T follicular helper cell (primary cell): ENCODE measurements at places on chromosomes 1 and 21.

DNA sequence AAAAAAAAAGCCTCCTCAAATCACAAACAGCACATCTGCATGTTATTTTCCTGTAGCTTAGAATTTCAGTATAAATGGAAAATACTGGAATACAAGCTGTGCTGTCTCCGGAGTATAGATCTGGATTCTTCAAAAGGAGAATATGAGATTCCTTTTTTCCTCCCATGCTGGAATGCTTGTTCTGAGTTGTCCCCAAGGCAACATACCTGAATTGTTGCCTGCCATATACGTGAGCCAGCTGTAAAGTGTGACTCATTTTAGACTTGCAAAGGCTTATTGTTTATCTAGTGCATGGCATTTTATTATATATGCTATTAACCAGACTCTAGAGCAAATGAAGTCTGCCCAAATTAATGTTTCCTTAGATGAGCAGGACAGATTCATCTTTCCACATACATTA, 95.0 kb upstream of the C1orf105 start:
- DNase-seq: no peak

GRCh38 chr21:46391773-46392172, 66.9 kb upstream of the DIP2A start:
- DNase-seq: no peak

GRCh38 chr1:15937706-15938168, 38.2 kb downstream of the ZBTB17 start:
- no peak for DNase-seq

DNA sequence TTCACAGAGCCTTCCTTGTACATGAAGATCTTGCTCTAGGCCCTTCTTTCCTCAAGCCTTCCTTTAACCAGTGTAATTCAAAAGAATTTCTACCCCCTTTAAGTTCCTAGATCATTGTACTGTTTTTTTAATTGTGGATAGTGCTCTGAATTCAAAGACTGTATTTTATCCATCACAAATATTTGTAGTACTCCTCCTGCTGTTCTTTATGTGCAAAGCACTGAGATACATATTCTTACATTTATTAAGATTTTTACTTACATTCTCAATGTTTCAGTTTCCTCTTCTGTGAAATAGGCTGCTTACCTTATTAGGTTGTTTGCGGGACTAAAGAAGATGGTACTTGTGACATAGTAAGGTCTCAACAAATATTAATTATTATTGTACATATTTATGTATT, 168.8 kb upstream of the PDE4B start:
- DNase-seq: no peak

GRCh38 chr1:226939438-226940028, 561 bp upstream of the COQ8A start:
- DNase-seq: peak; percentile 48

GRCh38 chr1:164780863-164781262, 221.9 kb downstream of the PBX1 start:
- no peak for DNase-seq

DNA sequence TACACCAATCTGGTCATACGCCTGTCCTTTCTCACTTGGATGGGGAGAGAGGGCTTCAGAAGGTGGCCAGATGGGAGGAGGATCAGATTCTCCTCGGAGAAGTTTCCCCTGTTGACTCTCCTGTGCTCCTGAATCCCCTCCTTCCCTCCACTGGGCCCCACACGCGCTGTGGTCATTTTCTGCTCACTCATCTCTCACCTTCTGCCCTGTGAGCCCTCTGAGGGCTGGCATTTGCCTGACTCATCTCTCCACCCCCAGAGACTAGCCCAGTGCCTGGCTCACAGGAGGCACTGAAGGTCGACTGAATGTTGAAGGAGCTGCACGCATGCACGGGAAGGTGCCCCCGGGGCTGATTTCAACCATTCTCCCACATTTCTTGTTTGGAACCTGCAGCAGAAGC, 14.2 kb downstream of the ABCA4 start:
- no peak for DNase-seq

DNA sequence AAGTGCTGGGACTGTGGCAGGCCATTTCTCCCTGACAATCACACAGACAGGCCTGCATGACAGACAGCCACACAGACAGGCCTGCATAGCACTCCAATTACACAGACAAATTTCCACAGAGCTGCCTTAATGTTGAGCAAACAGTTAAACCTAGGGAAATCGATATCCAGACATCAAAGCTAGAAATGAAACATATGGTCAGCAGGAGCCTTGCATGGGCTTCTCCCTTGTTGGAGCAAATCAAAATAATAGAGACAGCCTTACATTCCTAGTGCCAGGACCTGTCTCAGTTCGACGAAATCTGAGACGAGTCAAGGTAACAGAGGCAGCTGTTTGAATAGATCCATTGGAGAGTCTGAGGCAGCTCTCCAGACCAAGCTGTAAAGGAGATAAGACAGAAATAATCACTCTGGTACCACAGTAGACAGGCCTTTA, 42.4 kb downstream of the OLFML3 start:
- no peak for DNase-seq

- DNase-seq: no peak
These were observed 379.1 kb downstream of the SIPA1L2 start for GRCh38 chr1:232250838-232251237.

- peak; percentile 48 for DNase-seq
These were observed 35.8 kb upstream of the LMO4 start for GRCh38 chr1:87292684-87293493.

DNA sequence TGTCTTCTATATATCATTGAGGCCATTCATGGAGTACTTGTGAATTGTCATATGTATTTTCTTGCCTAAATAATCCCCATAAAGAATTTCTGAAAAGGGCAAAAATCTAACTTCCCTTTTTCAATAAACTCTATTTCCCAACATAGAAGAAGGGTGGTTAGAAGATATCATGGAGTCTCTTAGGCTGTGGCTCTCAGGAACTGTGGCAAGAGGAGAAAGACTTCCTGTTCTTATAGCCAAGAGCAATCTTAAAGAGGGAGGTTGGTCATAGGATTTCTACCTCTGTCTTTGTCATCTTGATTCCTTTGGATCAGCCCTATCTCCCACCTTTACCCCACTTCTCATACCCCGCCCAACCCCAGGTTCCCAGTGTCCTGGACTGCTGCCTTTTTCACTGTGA, 175.8 kb downstream of the TYW3 start:
- no peak for DNase-seq

GRCh38 chr1:100683448-100684349, 35.8 kb upstream of the VCAM1 start:
- DNase-seq: no peak

DNA sequence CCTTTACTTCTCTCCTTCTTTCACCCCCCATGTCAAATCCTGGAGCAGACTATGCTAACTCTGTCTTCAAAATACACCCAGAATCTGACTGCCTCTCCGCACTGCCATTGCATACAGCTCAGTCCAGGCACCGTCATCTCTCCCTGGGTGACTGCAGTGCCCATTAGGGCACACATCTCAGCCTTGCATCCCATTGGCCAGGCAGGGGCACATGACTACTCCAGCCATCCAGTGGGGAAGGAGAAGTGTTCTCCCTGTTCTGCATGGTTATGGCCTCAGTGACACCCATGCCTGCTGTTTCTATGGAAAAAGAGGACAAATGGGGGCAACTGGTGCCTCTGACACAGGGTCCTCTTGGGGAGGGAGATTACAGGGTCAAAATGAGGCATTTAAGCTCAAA, 270.5 kb downstream of the MATN1 start:
- no peak for DNase-seq

DNA sequence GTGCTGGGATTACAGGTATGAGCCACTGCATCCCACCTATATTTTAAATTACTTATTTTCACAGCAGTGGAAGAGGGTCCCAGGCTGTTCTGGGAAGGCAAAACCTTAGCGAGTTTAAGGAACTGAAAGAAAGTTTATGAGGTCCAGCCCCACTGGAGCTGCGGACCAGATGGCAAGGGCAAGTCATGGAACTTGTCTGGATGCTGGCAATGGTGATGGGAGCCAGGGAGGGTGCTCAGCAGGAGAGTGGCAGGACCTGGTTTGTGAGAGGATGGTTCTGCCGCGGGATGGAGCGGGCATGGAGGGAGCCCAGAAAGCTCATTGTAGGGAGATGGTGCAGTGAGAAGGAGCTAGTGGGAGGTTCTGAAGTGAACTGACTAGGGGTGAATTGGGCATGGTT, 50.6 kb upstream of the SLC45A1 start:
- no peak for DNase-seq

GRCh38 chr21:39265603-39266002, 47.8 kb downstream of the BRWD1 start:
- no peak for DNase-seq

DNA sequence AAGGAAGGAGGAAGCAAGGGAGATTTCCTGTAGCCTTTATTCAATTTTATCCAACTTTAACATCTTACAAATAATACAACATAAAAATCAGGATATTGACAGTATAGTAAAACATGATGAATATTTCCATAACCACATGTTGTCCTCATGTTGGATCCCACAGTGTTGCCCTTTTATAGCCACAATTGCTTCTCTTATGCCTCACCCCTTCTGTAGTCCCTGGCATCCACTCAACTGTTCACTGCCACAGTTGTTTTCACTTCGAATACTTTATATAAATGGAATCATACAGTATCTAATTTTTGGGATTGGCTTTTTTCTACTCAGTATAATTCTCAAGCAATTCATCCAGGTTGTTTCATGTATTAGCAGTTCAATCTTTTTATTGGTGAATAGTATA, 44.8 kb downstream of the SRSF11 start:
- no peak for DNase-seq

- no peak for DNase-seq
These were observed 25.9 kb downstream of the DNM3 start for GRCh38 chr1:171867236-171867635.

GRCh38 chr1:184541537-184542152, 154.8 kb downstream of the C1orf21 start:
- no peak for DNase-seq

- no peak for DNase-seq
These were observed 178.8 kb downstream of the NR5A2 start for GRCh38 chr1:200206340-200206739.

DNA sequence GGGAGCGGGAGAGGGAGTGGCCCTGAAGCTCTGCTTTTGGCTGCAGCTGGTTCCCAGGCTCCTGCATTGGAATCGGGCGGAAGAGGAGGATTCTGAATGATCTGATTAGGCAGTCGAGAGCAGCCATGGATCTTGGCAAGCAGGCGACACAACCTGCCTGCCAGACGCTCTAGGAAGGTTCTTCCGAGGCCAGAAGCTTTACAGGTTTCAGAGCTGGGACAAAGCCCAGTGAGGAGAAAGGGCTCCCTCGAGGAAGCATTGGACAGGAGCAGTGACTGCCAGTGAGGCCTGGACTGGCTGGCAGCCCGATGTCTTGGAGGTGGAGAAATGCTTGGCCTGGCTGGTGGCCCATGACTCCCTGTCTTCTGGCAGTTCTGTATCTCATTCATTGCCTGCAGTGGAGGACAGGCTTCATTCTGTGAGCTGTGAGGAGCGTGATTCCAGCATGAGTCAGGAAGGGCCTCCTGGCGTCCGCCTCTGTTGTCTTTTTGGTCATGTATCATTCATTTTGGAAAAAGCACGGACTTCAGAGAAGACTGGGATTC, 132.7 kb upstream of the IPO9 start:
- DNase-seq: no peak

DNA sequence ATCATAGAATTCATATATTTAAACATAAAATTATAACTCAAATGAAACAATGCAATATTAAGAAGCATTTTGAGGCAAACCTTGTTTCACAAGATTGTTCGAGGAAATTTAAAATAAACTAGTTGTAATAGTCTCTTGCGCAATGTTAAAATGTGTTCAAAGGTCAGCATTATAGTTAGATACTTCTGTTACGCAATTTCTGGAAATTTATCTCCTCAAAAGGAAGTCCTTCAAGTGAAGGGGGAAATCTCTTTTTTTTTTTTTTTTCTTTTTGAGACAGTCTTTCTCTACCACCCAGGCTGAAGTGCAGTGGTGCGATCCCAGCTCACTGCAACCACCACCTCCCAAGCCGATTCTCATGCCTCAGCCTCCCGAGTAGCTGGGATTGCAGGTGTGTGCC, 52.1 kb downstream of the FMO4 start:
- DNase-seq: no peak

- DNase-seq: no peak
These were observed 9.1 kb upstream of the EFHD2 start for GRCh38 chr1:15400627-15401026.

DNA sequence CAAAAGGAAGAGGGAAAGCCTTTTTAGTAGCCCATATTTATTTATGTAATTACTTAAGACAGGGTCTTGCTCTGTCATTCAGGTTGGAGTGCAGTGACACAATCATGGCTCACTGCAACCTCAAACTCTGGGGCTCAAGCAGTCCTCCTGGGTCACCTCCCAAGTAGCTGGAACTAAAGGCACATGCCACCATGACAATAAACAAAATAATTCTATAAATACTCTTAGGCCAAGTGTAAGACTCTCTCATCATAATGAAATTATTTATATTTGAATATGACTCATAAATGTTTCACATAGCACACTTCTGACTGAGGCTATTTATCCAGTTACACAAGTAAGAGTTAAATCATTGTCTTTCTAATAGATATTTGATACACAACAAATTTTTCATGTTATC, 314.7 kb downstream of the AMY1C start:
- DNase-seq: no peak

GRCh38 chr1:172388490-172388889, 32.0 kb upstream of the C1orf105 start:
- no peak for DNase-seq

GRCh38 chr1:159652506-159652905, 61.9 kb downstream of the CRP start:
- DNase-seq: no peak

GRCh38 chr1:47624531-47624930, 186.7 kb downstream of the FOXD2 start:
- no peak for DNase-seq

DNA sequence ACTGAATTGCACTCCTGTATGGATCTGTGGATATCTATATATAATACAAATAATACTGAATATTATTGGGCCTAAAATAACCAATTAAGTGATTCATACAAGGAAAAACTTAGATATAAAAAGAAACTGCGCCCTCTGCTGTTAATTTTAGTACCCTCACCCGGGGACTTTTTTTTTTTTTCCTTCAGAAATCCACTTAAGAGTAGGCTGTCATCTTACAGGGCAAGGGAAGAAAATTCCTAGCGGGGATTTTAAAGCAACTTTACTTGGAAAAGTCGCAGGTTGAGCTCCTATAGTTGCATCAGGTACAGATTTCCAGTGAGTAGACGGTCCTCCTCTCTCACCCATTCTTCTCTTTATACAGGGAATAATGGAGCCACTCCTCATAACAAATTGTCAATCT, 1.3 kb downstream of the NTNG1 start:
- no peak for DNase-seq

GRCh38 chr1:180163041-180163440, 8.4 kb downstream of the QSOX1 start:
- no peak for DNase-seq

DNA sequence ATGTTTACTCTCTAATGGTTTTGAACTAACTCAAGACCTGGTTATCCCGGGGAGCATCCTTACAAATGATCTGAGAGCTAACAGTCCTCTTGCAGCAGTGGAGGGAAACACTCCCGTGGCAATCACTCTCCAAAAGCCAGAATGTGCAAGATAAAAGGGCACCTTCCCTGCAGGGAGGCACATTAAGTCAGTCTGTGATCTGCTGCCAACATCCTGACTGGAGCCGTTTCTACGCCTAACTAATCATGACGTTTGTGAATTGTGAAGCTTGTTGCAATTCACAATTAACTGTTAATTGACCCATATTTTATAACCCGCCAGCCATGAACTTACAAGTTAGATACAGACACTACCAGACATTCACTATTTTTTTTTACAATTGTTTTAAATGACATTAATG, 52.1 kb upstream of the LGALS8 start:
- no peak for DNase-seq
